Central memory CD8-positive, alpha-beta T cell (primary cell): ENCODE measurements at places on chromosomes 2 and 18.

GRCh38 chr2:238231251-238231793 lies 8.5 kb downstream of the HES6 start:
- DNase-seq, result peak; percentile 70

- DNase-seq, result no peak
Measured at GRCh38 chr2:216354306-216354705, 18.0 kb downstream of the MARCHF4 start.

DNA sequence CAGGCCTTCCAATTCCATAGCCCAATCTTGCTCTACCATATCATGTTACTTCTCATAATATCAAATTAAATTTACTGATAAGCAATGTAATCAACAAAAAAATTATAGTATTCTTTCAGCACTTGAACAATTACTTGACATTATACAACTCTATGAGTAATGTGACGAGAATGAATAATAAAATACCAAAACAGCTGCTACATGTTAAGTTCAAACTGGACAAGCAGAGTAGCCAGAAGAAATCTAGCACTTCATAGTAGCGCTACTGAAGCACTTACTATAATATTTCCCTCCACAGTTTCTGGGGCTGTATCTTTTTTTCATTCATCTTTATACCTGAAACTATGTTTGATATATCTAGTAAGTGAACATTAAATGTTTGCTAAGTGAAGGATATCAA lies 14.9 kb downstream of the PPP3R1 start:
- DNase-seq, result no peak

DNA sequence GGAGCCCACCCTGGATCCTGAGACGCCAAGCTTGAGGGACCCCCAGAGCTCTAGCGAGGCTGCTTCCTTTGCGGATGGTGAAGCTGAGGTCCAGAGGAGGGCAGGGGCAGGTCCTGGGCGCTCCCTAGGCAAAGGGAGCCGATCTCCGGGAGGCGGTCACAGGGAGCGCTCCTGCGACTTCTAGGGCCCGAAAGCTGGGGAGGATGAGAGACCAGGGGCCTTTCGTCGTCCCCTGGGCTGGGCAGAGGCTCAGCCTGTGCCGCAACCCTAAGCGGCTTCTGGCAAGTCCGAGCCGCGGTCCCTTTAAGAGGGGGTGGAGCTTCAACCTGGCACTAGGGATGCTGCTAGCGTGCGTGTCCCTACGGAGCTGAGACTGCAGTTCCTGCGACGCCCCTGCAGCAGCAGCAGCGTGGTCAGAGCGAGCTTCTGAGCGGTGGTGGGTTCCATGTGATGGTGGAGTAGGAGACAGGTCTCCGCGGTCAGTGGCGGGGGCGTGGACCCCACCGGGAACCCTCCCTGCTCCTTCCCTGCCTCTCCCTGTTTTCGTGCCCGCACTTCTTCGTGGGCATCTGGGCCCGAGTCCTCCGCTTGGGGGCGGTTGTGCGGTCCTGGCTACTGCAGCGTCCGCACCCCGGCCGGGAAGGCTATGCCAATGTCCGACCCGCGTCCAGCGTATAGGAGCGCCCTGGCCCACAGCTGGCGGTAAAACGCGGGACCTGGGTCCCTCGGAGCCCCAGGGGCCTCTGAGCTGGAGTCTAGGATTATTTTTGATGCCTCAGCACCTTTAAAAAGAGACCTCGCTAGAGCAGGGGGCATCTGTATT lies 154.6 kb downstream of the CCDC74A start:
- DNase-seq, result no peak

- DNase-seq, result no peak
Measured at GRCh38 chr2:227880460-227880859, 9.0 kb downstream of the DAW1 start.

DNA sequence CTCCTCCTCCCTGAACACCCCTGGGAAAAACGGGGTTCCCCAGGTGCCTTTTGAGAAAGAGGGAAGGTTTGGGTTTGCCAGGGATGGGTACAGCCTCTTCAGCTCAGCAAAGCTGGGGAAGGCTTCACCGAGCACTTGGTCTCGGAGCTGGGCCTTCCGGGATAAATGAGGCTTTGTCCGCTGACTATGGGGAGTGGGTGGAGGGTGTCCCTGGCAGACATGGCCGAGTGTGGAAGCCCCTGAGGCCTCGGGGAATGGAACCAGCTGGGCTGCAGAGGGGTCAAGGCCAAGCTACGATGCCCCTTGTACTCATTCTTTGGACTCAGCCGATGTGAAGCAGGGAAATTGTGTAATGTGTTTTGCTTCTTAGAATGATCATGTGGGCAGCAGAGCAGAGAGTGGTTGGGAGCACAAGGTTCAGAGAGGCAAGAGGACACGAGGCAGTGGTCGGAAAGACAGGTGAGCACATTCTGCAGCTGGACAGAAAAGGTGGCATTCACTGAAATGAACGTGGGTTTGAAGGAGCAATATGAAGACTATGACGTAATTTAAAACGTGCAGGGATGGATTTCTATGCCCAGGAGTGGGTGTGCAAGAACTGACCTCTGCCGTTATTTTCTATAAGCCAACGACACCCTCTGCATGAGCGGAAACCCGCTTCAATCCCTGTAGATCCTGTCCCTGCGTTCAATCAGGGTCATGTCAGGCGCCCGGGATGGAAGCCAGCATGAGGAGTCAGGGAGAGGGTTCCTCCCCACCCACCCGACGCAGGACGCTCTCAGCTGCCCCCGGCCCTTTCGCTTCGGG lies 142.6 kb downstream of the PXDN start:
- no peak for DNase-seq

DNA sequence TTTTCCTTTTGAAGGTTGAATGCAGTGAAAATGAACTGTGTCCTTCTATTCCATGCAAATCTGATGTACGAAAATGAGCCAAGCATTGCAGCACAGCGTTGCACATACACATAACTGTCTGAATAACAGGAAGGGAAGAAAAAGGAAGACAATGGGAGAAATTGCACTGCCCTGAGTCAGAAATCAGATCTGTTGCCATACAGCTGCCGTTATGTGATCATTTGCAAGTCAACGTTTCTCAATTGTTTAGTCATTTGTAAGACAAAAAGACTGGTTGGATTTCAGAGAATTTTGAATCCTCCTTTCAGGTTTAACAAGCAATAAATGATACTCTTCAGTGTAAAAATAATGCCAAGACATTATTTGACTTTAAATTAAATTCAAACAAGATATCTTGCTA lies 284.1 kb downstream of the DSEL start:
- no peak for DNase-seq

DNA sequence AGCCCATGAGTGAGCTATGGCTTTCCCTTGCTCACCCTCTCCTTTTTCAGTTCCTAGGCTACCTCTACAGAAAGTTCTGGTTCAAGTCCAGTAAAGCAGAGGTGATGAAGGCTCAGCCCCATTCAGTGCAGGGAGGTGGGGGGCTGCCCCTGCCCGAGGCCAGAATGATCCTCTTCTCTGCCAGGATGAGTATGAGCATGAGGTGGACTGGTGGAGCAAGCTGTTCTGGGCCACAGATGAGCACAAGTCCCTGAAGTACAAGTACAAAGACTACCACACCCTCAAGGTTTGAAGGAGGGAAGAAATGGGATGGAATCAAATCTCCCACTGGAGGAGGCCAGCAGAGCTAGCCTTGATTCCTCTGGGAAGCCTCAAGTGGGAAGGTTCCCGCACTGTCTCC lies 42.4 kb downstream of the LMAN2L start:
- DNase-seq, result no peak

DNA sequence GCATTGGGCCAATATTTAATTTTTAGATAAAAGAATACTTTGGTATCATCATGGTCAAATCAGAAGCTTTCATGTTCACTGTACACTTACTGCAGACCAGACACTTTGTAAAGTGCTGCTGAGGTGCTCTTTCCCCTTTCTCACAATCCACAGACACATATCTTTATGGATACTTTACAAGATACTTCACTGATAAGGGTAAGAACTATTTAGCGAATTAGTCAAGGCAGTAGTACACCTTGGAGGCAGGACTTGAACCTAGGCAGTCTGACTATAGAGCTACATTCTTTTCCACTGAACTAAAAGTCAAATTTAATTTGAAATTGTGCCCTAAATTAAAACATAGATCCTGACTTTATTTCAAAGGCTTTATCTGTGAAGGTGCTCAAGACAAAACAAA lies 60.2 kb downstream of the COBLL1 start:
- DNase-seq, result no peak

DNA sequence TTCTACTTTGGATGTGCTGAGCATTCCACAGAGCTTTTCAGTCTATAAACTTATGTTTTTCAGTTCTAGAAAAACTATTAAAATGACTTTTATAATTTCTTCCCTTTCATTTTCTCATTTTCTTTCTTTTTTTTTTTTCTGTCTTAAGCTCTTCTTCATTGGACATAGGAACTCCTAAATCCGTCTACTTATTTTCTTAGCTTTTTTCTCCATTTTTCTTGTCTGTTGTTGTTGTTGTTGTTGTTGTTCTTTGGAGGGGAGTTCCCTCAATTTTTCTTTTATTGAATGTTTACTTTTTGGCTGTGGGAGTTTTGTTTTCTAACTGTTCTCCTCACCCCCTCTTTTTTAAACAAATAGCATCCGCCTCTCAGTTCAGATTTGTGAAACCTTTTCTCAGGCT lies 7.9 kb downstream of the SOCS6 start:
- no peak for DNase-seq

GRCh38 chr2:118237451-118237850 lies 149.2 kb downstream of the INSIG2 start:
- DNase-seq, result no peak

- no peak for DNase-seq
Measured at GRCh38 chr18:58044370-58045241, 580 bp downstream of the NEDD4L start.

DNA sequence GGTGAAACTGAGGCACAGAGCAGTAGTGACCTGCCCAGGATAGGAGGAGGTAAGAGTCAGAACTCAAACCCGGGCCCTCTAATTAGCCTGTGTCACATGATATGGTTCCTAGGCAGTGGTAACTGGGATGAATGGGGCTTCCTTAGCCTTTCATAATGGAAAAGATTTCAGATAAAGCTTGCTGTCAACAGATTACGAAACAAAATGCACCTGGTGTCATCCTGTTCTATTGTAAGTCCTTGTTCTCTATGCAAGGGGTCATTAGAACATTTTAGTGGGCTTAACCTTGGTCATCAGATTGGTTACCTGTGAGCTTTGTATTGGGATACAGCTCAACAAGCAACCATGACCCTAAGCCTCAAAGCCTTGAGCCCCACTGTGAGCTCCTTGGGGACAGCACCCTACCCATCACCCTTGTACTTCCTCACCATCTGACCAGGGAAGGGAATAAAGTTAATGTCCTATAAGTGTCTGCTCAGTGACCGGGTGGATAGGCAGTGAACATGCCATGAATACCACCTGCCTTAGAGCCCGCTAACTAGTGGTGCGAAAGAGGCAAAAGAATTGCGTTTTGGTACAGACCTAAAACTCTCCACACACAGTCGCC lies 70.3 kb upstream of the RMDN2 start:
- no peak for DNase-seq
